NCI-H1417 (cell line): ENCODE measurements at places on chromosomes 6 and 20.

DNA sequence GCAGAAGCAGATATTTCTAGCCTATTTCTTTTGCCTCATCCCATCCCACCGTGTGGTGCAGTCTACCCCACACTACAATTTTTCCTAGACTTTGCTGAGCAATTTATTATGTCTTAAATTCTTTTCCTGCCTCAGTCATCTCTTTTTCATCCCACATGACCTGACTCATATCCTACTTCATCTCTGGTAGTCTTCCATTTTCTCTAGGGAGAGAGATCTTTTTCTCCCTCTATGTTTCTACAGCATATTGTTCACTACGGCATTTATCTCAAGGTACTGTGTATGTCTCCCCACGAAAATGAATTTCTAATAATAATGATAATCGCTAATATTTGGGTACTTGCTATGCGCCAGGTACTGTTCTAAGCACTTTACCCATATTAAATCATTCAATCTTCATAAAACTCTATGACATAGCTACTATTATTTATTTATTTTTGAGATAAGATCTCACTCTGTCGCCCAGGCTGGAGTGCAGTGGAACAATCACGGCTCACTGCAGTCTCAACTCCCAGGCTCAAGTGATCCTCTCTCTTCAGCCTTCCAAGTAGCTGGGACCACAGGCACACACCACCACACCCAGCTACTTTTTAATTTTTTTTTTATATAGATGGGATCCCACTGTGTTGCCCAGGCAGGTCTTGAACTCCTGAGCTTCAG lies 15.6 kb downstream of the PDSS2 start:
- no peak for DNase-seq

- DNase-seq: no peak
Observed at GRCh38 chr6:136647363-136647852, 97.2 kb upstream of the MAP7 start.

GRCh38 chr6:44035621-44036020 lies 91.6 kb downstream of the MRPL14 start:
- no peak for DNase-seq

DNA sequence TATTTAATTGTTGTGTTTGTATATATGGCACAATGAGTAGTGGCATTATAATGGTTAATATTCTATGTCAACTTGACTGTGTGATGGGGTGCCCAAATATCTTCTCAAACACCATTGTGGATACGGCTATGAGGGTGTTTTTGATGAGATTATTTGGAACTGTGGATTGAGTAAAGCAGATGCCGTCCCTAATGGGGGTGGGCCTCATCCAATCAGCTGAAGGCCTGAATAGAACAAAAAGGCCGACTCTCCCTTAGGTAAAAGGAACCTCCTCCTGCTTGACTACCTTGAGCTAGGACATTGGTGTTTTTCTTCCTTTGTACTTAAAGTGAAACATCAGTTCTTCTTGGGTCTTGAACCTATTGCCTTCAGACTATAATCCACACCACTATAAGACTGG lies 207.8 kb downstream of the WDR27 start:
- no peak for DNase-seq

DNA sequence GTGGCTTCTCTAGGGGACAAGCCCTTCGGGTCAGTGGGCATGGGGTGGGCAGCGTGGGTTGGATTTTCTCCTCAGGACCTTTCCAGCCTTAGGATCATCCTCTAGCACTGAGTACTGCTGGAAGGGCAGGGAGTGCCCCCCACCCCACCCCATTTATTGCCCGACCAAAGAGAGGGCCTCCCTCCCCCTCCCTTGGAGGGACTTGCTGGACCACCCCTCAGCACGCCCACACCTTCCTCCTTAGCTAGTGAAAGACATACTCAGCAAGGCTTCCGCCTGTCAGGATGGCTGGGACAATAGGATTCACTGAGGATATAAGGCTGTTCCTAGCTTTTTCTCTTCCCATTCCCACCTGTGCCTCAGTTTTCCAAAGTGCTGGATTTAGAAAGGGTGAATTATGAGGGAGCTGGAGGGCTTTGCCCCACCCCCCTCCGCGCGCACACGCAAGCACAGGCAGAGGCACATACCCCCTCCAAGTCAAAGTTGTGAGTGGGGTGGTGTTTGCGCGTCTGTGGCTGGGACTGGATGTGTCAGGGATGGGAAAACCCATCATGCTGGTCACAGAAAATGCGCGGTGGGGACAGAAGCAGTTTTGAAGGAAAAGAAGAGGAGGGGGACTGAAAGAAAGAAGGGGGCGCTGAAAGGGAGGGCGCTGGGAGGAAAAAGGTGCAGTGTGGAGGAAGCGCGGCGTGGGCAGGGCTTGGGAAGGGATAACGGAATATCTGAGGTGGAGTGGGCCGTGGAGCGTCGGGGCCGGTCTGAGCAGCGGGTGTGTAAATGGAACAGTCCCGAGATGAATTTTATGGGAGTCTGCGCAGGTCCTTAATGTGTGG lies 693 bp upstream of the SLC29A1 start:
- peak; percentile 61 for DNase-seq

DNA sequence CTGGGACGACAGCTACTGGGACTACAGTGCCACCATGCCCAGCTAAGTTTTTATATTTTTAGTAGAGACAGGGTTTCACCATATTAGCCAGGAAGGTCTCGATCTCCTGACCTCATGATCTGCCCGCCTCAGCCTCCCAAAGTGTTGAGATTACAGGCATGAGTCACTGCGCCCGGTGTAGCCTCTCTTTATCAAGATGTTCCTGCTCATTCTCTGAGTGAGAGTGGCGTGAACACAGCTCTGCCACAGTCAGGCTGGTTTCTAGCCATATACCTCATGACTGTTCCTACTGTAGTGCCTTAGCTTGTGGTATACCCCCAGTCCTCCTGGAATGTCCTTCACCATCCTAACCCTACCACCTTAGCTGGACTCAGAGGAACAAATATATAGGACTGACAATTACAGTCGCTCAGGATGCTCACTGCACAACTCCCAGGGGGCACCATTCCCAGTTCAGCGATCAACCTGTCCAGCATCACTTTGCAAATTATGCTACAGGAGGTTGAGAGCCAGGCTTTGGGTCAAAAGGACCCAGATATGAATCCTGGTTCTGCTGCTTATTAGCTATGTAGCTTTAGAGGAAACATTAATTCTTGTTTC lies 86.3 kb downstream of the CHMP4B start:
- DNase-seq: no peak

DNA sequence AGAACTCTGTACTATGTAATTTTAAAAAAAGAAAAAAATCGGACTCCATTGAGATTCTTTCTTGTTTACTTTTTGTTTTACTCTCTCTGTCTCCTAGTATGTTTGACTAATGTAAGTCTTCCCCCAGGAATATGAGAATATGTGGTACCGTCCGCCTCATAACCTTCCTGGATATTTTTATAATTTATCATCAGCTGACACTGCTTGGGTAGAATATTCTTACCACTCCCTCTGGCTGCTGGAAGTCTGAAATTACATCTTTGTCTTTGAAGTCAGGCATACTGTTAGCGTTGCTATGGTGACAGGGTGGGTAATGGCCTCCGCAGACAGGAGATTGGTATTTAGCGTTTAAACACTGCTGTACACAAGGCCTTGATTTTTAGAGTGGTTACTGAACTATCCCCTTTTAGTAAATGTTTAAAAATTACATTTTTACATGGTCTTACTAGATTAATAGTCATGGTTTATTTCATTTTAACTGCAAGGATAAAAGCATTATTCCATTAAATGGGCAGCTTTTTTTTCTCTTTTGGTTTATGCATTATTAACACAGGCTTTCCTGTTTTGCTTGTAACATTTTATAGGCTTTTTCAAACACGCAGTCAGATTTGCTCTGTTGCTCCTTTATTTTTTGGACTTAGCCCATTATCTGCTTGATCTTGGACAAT lies 176.4 kb downstream of the ARID1B start:
- DNase-seq: peak; percentile 90

GRCh38 chr6:24060982-24061754 lies 64.8 kb upstream of the NRSN1 start:
- DNase-seq: no peak
